ENCODE measurements at places on chromosomes 12 and 14.

GRCh38 chr14:104389326-104390220 lies 190.0 kb upstream of the C14orf180 start:
- DNase-seq = no peak

- no peak for DNase-seq
Observed at GRCh38 chr12:6343518-6343917, 1.6 kb upstream of the TNFRSF1A start.

GRCh38 chr12:55818886-55819285 lies 1.0 kb downstream of the ORMDL2 start:
- DNase-seq = peak; percentile 28

DNA sequence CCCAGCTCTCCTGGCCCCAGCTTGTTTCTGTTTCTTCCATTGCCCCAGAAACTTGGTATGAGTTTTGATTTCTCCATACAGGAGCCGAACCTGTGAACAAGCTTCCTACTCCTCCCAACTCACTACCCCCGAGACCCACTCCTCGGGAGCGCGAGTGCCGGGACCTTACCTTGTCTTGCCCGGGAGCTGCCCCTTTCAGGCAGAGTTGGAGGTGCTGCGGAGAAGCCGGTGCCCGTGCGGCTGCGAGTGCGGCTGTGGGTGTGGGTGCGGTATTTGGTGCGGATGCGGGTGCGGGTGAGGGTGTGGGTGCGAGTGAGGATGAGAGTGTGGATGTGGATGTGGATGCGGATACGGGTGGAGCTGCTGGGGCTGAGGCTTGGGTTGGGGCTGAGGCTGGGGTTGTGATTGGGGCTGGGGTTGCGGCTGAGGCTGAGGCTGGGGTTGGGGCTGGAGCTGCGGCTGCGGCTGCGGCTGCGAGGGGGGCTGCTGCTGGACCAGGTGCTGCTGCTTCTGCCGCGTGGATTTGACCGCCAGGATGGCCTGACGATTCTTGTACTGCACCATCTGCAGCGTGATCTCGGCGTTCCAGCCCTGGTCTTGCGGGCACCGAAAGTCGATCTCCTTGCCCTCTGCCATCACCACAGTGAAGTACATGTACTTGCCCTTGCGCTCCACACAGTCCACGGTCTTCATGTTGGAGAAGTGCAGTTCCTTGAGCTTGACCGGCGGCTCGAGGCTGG lies 1.1 kb downstream of the PHLDA1 start:
- peak; percentile 48 for DNase-seq

DNA sequence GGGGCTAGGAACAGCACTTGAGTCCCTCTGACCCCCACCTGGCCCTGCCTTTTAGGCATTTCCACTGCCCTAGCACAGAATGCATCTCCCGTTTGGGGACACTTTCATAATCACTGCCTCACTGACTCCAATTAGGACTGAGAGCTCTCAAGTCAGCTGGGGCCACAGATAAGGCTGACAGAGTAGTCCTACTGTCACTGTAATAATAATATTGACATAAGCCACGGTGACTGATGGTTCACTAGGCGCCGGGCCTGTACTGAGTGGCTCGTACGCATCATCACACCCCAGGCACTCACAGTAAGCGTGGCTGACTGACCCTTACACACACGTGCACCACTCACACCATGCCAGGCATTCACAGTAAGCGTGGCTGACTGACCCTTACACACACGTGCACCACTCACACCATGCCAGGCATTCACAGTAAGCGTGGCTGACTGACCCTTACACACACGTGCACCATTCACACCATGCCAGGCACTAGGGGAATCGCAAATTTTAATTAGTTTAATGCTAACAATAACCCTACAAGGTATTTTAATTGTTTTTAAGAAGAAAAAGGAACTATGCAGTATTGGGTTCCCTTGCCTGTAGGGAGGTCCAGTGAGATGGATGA lies 87.7 kb downstream of the CHGA start:
- DNase-seq = no peak

DNA sequence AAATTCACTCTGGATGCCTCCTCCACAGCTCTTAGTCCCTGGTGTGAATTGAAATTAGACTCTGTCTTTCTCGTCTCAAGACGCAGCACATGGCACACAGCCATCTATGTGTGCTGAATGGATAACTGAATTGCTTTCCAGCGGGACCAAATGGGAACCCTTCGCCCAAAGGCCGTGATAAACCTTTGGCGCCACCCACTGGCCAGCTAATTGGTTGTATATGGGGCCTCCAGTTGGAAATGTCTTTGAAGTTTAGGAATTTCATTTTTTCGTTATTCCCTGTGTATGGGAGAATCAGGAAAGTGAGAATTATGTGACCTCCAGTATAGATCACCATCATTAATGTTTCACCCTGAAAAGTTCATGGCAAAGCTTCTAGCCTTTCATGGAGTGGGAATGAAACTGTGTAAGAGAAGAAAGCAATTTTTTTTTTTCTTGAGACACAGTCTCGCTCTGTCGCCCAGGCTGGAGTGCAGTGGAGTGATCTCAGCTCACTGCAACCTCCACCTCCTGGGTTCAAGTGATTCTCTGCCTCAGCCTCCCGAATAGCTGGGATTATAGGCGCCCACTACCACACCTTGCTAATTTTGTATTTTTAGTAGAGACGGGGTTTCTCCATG lies 9.8 kb upstream of the HSP90AA1 start:
- DNase-seq = peak; percentile 80

DNA sequence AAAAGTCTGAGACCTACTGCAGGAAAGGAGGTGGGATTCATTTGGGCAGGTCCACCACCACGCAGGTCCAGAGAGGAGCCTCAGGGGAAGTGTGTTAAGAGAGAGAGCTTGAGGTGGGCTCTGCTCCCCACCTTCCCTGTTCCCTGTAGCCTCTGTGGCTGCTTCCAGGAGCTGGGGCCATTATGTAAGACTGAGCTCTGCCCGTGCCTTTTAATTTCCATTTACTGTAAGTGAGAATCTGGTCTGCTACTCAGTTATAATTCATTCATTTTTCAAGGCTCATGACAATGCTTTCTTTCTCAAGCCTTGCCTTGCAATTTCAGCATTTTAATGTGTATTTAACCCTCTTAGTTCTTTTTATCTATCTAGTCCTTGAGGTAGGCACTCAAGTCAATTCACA lies 8.3 kb downstream of the SLC4A8 start:
- DNase-seq = no peak

DNA sequence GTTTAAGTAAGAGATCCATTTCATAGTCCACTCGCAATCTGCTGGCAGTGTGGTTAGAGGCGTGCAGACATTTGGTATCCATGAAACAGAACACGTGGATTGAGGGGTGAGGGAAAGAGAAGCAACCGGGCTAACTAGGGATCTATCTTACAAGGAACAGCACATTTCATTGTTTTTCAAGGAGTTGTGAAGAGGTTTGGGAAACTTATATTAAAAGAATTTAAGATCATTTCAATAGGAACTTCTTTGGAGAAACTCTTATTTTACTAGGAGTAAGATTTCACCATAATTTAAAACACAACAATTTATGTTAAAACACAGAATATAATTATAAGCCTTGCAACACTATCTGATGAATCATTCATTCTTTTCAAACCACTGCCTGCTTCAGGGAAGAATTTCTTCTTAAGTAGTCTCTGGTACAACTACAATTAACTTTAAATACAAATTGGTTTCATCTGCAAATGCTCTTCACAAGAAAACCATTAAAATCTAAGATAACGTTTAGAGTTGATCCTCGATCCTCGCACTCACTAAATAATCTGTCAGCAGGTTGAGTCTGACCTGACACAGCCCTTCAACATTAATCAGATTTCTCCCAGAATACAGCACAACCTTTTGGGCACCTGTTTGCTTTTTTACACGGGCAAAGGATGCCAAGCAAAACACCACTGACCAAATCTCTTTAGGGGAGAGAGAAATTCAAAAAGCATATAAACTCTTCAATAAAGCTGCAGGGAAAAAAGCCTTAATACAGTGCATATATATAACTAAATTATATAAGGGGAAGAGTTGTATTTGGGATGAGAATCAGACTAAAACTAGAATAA lies 27.3 kb downstream of the PPTC7 start:
- DNase-seq = peak; percentile 74

DNA sequence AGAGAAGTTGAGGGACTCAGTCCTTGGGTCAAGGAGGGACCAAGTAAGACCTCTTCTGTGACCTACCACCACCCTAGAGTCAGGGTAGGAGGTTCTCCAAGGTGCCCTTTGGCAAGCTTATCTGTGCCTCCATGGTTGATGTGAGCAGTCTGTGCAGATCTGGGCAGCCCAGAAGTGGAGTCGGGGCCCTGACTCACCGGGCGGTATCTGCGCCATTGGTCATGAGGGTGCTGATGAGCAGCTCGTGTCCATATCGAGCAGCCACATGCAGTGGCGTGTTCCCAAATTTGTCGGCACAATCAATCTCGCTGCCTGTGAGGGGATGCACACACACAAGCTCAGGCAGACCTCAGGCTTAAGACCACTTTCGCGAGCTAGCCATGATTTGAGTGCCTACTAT lies 5.1 kb downstream of the ANKRD52 start:
- no peak for DNase-seq

- peak; percentile 8 for DNase-seq
Observed at GRCh38 chr14:106879241-106879640, 1352.9 kb downstream of the TMEM121 start.

DNA sequence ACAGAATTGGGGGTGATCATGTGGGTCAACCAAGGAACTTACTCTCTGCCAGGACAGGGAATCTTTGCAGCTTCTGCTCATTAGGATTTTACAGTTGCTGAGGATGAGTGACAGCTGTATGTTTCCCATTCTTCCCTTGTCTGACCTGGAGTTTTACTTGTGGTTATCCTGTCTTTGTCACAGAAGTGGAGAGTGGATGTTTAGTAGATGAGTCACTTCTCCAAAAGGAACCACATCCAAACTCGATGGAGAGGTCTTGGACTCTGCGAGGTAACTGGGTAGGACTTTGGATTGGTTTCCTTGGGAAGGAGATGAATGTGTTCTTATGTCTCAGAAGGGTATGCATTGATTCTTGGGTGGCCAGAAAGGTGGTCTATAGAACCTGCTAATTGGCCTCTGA lies 53.8 kb upstream of the USP44 start:
- DNase-seq = peak; percentile 77

GRCh38 chr12:115402443-115403180 lies 718.6 kb upstream of the TBX3 start:
- DNase-seq = peak; percentile 4

GRCh38 chr12:66044731-66045130 lies 85.8 kb downstream of the LLPH start:
- DNase-seq = peak; percentile 62

- DNase-seq = no peak
Observed at GRCh38 chr12:123114304-123115083, 36.4 kb downstream of the PITPNM2 start.

GRCh38 chr12:126545411-126545810 lies 1480.2 kb downstream of the AACS start:
- DNase-seq = no peak

DNA sequence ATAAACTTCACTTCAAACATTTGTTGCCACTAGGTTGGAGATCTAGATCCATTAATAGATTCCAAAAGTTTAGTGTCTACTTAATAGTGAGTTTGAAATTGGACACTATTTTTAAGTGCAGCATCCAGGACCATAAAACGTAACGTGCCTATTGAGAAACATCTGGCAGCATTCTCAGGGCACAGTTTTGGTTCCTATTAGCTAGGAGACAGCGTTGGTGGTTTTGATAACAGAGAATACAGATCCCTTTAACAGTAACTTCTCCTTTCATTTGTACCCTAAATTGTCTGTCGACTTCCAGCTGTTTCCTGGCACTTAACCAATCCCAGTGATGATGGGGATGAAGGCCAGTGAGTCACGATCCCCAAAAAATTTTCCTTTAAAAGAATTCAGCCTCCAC lies 25.8 kb downstream of the KCNK10 start:
- no peak for DNase-seq

DNA sequence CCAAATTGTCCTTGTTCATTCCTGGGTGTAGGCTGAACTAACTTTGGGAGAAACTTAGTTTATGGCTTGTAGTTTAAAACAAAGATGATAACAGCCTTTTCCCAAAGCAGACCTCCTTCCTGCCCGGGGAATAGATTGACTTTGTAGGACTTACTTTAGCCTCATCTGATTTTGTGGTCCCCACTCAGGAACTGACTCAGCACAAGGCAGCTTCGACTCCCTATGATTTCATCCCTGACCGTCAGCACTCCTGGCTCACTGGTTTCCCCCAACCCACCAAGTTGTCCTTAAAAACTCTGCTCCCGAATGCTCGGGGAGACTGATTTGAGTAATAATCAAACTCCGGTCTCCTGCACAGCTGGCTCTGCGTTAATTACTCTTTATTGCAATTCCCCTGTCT lies 40.1 kb upstream of the DDHD1 start:
- DNase-seq = peak; percentile 39

DNA sequence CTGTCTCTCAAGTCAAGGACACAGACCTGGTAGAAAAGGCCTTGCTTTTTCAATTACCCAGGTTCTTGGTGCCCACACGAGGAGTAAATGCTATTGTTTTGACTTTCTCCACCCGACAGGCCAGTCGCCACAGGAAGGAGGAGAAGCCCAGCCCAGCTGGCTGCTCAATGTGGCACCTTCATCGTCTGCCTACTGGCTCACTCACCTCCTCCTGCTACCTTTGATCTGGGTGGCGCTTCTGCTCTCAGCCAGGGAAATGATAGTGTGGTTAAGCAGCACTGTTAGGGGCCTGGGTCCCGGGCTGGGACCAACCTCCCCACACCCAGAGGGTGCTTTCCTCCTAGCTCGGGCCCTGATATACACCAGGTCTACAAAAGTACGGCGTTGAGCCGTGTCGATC lies 75.0 kb upstream of the FZD10 start:
- no peak for DNase-seq

DNA sequence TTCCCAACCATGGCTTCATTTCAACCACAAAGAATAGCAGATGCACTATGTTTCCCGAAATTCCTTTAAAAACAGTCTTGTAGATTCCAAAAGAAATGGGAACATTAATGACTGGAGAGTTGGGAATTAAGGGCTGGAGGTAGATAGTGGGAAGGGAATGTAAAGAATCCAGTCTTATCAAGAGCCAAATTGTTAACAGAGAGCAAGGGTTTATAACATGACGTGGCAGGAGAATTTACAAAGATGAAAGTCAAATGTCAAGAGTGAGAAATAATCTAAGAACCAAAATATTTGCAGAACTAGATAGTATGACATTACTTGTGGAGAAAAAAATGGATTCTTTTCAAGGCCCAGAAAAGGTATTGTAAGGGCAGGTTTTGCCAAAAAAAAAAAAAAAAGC lies 200.9 kb downstream of the GRIN2B start:
- DNase-seq = no peak
